ENCODE measurements at places on chromosomes 1 and 21.
A peak's percentile ranks its signal among the peaks of the same experiment; 100 is the strongest.

DNA sequence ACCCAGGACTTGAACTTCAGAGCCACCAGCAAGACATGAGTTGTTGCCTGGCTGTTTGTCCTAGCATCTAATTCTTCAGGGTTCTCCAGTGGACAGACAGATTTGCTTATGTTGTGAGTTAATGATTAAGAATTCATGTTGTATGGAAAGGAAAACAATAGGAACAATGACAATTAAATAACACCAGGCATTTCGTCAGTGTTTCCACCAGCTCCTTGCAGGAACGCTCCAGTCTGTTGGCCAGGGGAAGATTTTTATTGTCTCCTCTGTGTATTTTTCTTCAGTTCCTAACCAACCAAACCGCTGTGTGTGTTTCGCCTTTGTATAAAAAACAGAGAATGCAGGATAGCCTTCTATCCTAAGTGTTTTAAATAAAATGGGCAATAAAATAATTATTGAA lies 64.4 kb upstream of the PTGFR start:
- no peak for DNase-seq

GRCh38 chr1:98055457-98055856 lies 134.6 kb upstream of the DPYD start:
- DNase-seq = no peak

- peak; percentile 48 for DNase-seq
These were observed at the start of gene TNFAIP8L2 for GRCh38 chr1:151156515-151156819. TSS of gene TNFAIP8L2 (plus strand) at chr1:151156649. CDS start at chr1:151158698, 2,049 bp downstream.

GRCh38 chr1:158972841-158973240 lies 36.9 kb upstream of the IFI16 start:
- DNase-seq = no peak

- DNase-seq = no peak
These were observed 48.0 kb upstream of the SSX2IP start for GRCh38 chr1:84738237-84738636.

- DNase-seq = no peak
These were observed 127.5 kb upstream of the DNAH14 start for GRCh38 chr1:224801844-224802490.

GRCh38 chr1:23475134-23475628 lies 8.8 kb downstream of the ASAP3 start:
- DNase-seq = no peak

DNA sequence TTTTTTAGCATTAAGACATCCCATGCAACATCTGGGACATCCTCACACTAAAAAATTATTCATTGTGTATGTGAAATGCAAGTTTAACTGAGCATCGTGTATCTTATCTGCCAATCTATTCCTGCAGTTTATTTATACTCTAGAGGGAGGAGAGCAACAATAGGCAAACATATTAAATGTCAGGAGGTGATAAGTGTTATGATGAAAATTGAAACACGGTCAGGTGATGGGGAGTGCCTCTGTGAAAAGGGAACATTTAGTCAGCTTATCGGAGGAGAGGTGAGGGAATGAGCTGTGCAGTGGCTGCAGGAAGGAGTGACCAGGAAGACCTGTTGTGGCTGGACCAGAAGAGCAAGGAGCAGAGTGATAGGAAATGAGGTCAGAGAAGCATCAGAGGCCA lies 775 bp upstream of the EFCAB14 start:
- no peak for DNase-seq

DNA sequence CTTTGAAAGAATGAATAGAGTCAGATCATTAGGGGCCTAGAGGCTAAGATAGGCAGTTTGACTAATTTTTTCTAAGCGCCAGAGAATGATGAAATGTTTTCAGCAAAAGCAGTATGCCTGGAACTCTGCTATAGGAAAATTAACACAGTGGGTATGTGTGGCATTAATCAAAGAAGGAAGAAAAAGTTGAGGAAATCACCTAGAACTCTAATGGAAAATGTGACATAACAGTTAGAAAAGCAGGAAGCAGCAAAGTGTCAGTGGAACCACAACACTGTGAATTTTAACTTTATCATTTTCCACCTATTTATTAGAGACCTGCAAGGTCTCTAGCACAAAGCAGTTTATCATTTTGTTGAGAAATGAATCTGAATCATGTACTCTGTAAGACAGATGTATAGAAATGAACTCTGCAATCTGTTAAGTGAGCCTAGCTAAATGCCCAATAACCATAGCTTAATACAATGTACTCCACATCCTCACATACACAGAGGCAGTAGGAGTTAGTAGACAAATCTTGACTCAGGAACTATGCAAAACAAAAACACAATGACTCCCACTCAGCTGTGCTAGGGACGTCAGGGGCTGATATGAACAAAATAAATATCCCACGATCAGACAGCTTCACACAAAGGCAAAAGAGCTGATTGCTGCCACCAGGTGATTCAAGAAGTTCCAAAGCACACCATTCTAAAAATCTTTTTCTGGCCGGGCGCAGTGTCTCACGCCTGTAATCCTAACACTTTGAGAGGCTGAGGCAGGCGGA lies 500.7 kb upstream of the NFIA start:
- no peak for DNase-seq

Data from activated naive CD8-positive, alpha-beta T cell treated with anti-CD3 and anti-CD28 coated beads, Interleukin-2, amount 50 U/mL, for 16 hours (primary cell).